NCI-H774 (cell line): ENCODE measurements at places on chromosomes 1 and 21.

DNA sequence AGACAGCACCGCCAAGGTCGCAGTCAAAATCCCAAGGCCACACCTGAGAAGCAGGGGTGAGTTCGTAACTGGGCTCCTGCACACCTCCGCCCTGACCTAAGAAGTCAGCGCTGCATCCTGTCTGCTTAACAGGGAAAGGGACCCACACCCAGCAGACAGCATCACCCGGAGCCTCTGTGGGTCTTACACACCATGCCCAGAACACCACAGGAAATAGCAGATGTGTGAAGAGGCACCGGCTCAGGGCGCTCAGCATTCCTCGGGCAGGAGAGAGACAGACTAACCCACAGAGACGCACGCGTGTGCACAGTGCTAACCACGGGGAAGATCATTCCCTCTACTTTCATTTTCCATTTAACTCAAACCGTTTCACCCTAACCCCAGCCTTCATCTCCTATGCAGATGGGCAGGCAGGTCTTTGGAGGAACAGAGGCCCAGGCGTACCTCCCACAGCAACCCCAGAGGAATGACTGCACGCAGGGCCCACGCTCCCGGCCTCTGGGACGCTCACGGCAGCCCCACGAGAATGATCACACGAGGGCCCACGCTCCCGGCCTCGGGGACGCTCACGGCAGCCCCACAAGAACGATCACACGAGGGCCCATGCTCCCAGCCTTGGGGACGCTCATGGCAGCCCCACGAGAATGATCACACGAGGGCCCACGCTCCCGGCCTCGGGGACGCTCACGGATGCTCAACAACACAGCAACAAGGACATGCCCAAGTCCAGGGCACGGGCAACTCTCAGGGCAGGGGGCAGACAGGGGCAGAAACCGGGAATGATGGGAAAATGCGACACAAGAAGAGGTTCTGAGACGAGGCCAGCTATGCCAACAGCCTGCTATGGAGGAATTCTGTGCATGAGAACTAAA, 20.9 kb downstream of the POFUT2 start:
- no peak for DNase-seq

DNA sequence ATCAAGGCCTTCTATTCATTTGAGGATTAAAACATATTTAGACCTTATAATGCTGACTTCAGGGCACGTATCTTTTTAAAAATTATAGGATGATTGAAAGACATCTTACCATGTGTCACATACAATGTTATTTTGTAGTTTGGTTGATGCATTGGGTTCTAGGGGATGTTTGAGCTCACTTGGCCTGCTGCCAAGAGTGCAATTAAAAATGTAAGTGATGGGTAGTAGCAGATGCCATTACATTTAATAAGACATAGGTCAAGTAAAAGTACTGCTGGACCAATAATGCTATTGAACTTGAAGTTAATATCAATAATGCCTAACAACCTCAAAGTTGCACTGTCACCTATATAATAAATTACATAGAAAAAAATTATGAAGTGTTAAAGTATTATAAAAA, 616.5 kb upstream of the RGS18 start:
- DNase-seq: no peak

DNA sequence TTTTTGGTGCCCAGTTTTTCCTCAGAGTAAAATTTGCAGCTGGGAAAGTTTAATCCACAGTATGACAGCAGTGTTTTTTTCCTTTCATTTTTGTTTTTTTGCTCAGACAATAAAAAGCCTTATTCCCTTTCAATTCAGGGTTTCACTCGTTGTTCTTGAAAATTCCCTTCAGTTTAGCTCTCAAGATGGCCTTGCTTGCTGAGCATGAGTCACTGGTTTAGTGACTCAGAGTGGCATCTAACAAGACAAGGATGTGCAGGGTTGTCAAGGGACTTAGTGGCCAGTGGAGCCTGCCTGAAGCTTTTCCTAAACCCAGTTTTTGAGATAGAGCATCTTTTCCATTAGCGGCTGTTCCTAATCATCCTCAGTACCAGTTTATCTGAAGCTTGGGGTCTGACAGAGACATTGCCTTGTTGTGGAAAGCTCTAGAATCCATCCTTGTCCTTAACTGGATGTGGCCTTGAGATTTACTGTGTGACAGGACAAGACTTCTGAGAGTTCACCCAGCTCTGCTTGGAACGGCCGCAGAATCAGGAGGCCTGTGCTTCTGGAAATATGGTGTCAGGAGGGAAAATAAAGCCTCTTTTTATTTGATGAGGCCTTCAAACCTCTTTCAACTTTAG, 48.4 kb upstream of the DNAJC6 start:
- DNase-seq: no peak

- DNase-seq: no peak
These were observed 348.7 kb downstream of the OMA1 start for GRCh38 chr1:58197811-58198210.

DNA sequence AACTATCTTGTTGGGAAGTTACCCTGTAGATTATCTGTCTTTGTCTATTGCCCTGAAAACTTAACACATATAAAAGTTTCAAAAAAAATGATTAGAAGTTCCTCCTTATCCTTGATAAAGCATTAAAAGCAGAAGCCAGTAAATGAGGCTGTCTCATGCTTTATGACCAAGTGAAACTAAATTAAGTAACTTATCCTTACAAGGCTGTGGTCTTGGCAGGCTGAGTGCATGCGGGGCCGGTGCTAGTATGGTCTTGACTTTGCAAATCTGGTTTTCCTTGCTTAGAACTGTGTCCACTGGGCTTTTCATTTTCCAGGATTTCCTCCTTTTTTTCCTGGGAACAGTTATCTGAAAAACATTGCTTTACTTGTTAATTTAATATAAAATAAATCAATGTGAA, 43.1 kb downstream of the PCNX2 start:
- no peak for DNase-seq

DNA sequence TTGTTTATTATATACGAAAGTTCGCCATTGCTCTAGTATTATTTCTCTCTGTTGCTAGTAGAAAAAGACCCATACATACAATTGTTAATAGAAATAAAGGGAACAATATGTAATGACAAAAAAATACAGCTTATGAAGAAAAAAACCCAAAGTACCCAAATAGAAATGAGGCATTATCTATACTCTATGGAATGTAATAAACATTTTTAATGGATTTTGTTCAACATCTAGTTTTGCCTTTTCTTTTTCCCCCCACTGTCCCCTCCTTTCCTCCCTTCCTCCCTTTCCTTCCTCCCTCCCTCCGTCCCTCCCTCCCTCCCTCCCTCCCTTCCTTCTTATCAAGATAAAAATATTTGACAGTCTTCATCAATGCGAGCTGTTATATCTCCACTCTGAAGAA, 81.5 kb upstream of the NEK7 start:
- DNase-seq: no peak
